Right hindlimb (tissue), 1 donor: ENCODE measurements at places on chromosomes 5 and 9.

- no peak for DNase-seq
These were observed 35.5 kb downstream of the PLPP7 start for GRCh38 chr9:131324736-131325679.

GRCh38 chr5:97501965-97502305 lies 318.9 kb upstream of the RIOK2 start:
- no peak for DNase-seq

- DNase-seq: no peak
These were observed 65.8 kb downstream of the SHB start for GRCh38 chr9:38003230-38003629.

DNA sequence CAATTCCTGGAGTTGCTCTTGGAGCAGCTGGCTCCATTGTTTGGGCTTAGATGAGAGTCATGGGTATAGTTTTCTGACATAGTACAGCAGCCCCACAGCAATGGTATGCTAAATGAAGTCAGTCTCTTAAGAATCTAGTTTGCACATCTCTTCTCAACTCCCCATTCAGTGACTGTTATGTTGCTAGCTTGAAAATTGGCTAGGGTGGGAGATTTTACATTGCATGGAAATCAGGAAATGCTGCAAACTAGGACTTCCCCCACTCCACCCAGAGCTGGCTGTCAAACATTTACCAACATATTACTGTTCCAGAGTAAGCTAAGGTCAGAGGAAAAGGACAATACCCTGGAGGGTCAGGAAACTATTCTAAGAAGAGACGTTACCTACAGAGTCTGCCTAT lies 17.6 kb upstream of the FCHO2 start:
- no peak for DNase-seq

DNA sequence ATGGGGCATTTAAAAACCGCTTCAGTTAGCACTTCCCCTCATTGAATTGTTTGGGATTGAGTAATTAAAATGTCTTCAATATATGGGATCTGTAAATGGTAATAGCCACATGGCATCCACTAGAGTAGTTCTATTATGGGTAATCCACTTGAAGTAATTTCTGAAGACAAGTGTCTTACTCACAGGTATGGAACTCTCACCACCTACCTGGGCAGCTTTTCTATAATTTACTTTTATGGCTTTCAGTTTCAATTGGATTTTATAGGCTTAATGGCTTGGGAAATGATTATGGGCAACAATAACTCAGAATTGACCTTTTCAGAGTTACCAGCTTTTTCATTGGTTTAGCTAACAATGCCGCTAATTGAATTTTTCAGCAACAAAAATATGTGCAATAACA lies 597.9 kb downstream of the PTPRD start:
- no peak for DNase-seq

DNA sequence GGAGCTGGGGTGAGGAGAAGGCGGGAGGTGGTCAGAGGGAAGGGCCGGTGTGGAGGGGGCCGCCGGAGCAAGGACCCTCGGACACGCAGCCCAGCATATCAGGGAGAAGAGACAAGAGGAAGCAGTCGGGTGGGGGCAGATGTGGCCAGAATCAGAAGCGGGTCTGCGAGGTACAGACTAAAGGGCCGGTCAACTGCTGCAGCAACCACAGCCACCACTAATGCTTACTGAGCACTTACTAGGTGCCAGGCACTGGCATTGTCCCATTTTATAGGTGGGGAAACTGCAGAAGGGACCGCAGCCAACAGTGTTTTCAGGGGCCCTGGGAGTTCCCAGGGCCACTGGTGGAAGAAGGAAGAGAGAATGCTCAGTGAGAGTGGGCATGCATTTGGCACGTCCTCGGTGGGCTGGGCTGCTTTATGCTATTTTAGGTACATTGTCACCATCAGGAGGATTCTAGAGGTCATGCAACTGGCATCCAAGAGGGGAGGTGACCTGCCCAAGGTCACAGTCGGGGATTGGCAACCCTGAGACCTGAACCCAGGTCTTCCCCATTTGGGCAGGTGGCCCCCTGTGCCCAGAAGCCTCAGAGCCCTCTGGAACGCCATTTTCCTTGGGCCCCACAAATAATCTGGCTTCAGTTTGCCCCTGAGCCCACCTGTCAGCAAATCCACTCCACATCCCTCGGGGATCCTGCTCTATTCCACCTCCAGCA lies 53.4 kb downstream of the DUSP1 start:
- no peak for DNase-seq

DNA sequence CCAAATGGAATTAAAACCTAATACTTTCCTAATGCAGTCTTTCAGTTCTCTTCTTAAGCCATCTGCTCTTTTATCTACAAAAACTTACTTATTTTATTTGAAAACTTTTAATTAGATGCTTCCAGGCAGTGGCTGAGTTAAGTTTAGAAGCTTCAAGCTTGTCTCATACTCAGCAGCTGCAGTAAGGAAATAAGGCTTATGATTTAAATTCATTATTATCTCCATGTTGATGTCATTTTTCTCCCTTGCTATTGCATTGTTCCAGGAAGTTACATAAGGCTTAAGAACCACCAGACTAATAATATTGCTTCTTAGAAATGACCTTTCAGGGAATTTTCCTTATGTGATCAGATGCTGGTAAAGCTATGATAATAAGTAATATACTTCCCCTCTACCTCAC lies 119.6 kb downstream of the PPP2R2B start:
- no peak for DNase-seq

GRCh38 chr9:70195456-70195855 lies 63.3 kb upstream of the SMC5 start:
- DNase-seq: no peak

DNA sequence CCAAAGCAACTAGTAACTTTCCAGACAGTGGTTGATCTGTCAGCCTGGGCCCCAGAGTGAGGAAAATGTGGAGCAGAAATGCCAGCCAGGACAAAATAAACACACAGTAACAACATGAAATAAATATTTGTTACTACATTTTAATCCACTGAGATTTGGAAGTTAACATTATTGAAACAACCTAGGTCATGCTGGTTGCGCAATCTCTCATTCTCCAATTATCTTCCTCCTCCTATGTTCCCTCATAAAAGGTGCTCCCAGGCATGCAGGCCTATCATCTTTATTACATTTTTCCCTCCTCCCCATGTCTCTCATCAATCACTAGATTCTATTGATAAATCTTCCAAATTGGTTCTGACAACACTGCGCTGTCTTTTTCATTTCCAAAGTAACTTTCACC lies 363.1 kb downstream of the HINT1 start:
- no peak for DNase-seq

DNA sequence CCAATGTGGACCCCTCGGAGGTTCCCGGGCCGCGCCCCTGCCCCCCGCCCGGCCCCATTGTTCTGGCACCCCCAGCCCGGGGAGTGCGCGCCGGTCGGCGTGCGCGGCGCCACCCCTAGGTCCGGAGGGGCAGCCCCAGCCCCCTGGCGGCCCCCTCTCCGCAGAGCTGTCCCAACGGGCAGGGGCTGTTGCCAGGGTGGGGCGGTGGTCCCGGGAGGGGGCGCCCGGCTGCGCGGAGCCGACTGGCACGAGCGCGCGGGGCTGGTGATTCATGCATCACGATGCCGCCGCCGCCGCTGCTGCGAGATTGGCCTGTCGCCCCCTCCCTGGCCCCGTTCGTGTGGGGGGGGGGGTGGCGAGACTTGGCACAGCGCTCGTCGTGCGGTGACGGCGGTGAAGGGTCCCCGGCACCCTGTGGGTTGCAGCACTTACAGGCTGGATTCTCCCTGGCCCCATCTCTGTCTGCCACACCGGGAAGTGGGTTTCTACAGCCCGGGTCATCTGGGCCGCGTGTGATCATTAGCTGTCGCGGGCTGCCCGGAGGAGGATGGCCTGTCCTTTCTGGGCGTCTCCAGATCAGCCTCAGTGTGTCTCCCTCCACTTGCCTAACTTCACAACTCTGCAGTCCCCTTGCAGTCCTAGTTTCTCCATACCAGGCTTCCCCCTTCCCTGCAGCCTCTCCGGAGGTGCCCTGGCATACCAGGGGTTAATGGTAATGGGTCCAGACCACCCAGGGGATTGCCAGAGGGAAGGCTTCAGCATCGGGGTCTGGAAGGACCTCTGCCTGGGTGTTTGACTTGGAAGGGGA lies 858 bp downstream of the NCS1 start:
- no peak for DNase-seq

DNA sequence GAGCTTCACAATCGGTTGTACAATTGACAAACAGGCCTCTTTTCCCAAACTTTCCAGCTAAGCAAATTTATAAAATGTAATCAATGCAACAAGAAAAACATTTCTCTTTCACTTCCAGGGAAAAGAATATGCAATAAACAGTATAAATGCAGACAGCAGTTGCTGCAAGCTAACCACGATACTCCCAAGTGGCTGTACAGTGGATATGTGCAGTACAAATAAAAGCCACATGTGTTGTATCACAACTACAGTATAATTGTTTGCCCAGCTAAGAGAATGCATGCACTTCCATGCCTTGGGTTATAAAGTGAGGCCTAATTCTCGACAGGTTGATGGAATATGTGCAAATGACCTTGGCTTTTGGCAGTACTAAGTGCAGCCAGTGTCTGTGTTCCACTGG lies 16.7 kb upstream of the PDCL start:
- no peak for DNase-seq

DNA sequence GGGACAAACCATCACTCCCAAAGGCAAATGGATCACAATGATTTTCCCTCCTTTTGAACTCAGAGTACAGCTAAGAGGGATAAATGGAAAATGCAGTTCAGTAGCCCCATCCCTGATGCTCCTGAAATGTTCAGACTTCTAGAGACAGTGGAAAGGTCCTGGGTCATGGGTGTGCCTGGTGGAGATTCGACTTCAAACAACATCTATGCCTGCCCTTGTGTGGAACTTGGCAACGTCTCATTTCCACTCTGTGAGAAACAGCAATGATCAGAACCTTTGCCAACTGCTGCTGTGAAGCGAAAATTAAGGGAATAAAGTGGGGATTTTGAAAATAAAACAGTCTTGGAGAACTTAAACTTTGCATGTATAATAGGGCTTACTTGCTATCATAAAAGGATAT lies 778.1 kb downstream of the SEMA5A start:
- DNase-seq: no peak

DNA sequence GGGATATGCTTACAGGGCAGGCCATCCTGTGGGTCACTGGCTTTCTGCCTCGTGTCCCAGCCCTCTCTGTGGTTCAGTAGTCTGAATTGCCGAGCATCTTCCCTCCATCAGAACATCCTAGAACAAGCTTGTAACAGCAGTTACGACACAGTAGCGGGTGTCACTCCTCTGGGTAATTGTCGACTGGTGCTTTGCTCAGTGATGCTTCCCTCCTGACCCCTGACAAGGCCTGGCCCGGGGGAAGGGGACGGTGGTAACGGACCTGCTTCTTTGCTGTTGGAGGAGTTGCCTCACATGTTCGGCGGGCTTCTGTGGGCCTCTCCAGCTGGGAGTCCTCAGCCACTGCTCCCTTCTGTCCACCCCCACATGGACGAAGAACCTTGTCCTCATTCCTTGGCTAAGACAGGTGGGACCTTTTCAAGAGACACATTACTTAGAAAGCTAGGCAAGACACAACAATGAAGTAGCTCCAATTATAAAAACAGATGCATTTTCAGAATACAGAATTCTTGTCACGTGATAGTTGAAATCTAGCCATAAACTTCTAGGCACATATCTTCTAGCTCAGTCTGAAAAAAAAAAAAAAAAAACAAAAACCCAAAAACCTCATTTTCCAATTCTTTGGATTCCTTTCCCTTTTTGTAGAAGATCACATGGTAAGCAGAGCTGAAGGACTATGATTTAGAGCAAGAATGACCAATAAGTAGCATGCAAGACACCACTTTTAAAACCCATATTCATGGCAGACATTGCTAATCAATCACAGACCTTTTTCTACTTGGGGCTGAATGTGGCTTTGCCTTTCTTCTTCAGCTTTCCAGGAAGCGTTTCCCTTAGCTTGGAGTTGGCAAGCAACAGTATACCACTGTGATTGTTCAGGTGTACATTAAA lies 25.0 kb downstream of the HMCN2 start:
- peak; percentile 42 for DNase-seq

GRCh38 chr5:135436951-135437418 lies 10.2 kb downstream of the DCANP1 start:
- peak; percentile 52 for DNase-seq

GRCh38 chr5:62977661-62978060 lies 399.0 kb downstream of the LRRC70 start:
- no peak for DNase-seq

DNA sequence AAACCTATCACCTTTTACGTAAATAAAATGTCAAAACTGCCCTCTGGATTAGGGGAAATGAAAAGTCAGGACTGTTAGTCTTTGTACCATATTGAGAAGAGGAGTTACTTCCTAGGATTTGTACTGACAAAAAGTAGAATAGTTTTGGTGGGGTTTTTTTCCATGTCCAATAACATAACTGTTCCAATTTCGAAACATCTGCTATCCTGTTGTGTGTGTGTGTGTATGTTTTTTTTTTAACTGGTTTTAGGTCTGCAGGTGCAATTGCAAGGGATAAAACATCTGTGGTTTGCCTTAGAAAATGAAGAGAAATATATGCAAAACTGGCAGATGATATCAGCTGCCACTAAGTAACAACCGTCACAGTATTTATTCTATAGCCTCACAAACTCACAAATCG lies 506.8 kb downstream of the NFIB start:
- no peak for DNase-seq

GRCh38 chr9:79003514-79003913 lies 568.3 kb upstream of the TLE4 start:
- DNase-seq: no peak

GRCh38 chr9:124334568-124335319 lies 77.0 kb downstream of the NEK6 start:
- no peak for DNase-seq

- DNase-seq: no peak
These were observed 477.6 kb downstream of the ZSWIM6 start for GRCh38 chr5:61809651-61810050.

DNA sequence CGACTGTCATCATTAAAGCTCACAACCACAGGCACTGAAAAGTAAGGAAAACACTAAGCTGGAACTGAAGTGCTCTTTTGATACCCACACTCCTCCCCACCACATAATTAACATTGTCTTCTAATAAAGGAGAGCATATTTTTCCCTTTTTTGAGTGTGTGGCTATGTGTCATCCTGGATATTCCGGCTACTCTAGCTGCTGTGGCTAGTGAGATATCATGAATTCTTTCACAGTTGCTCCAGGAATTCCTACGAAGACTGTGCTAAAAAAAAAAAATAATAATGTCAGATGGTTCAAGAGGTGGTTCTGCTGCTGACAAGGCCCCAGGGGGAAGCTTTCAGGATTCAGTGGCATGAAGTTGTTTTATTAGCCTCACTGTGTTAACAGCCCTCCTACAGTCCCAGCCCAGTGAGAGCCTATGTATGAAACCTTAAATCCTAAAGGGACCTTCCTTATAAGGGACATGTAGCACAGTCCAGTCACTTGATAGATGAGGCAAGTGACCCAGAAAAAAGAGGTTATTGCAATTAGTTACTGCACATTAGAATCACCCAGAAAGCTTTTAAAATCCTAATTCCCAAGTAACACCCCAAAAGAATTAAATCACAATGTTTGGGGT lies 46.6 kb downstream of the TMEM252 start:
- no peak for DNase-seq

GRCh38 chr5:58060996-58061395 lies 398.9 kb downstream of the PLK2 start:
- DNase-seq: no peak
